Left ventricle myocardium inferior (tissue), 1 donor: ENCODE measurements at places on chromosomes 2 and 18. TPM values are rescaled to one million over a fixed set of nuclear protein-coding genes. Genes with fewer than 3 reads are reported as not detected.

Gene OR6B2
- not detected for total RNA-seq

Gene CCDC148
- total RNA-seq: 0.30 TPM

Gene MOB4
- total RNA-seq: 35.7 TPM

Gene AMER3
- total RNA-seq: not detected

Gene PAX3
- 0.30 TPM for total RNA-seq

Gene NRP2
- total RNA-seq: 7.6 TPM

Gene CD8A
- total RNA-seq: 0.63 TPM

Gene SERPINB13
- total RNA-seq: not detected

Gene CYRIA
- 4.1 TPM for total RNA-seq

Gene LYG2
- total RNA-seq: not detected

Gene PLGLB1
- total RNA-seq: 2.4 TPM

Gene GULP1
- total RNA-seq: 5.7 TPM

DNA sequence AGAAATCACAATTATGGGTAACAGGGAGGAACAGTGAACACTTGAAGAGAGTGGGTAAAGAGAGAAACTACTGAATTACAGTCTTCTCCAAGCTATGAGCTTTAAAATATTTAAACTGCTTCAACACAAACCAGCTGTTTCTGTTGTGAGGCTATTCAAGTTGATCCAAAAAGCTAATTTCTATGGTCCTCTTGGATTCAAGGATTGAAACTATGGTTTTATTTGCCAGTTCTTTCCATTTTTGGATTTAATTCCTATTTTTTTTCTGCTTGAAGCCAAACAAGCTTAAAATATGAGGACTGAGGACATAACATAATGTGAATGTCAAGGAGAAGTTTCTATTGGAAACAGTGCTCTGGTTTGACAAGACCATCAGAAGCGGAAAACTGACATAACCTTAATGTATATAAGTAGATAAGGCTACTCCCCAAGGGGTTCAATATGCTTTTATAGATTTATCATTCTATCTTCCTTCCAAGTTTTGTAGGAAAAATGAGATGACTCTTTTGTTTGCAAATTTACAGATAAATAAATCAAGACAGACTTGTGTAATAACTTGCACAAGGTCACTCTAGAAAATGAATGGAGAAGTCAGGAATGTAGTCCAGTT is 60.7 kb upstream of the AQP4 start:
- DNase-seq: no peak

- DNase-seq: no peak
These were observed 204.9 kb upstream of the ACVR2A start for GRCh38 chr2:147639891-147640290.

DNA sequence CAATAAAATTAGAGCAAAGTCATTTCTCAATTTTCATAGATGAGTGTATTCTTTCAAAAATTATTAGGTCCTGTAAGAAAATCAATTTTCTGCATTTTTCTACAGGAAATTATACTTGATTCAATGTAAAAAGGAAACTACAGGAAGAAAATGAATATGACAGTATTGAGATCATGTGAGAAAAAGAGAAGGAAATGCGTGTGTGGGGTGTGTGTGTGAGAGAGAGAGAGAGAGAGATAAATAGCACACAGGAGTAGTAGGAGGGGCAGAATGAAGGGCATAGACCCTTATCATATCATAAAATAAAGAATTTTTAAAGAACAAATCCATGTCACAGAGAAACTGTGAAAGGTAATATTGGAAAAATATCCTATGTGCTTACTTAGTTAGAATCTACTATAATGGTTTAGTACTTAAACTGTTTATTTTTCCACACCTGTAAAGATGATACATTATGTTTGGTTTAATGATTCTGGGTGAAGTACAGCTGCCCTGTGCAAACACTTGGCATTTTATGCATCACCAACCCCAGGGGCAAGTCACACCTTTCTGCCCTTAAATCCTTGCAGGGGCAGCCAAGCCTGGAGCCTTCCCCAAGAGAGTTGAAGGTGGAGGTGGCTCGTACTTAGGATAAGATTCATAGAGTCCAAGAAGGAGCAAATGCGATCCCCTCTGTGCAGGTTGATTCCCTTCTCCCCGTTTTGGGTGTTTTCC is 276.4 kb downstream of the TGIF1 start:
- no peak for DNase-seq

- DNase-seq: no peak
These were observed 15.2 kb downstream of the NABP1 start for GRCh38 chr2:191693166-191693565.

DNA sequence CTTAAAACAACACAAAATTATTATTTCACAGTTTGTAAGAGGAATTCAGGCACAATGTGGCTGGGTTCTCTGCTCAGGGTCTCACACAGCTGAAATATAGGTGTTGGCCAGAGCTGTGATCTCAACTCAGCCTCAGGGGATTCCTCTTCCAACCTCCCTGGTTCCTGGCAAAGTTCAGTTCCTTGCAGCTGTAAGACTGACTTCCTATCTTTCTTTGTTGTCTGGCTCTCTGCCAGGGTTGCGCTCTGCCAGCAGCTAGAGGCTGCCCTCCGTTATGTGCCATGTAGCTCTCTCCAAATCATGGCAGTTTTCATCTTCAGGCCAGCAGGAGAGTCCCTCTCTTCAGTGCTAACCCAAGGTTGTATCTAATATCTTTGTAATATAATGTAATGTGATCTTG is 272.5 kb upstream of the KCNJ3 start:
- DNase-seq: no peak

- no peak for DNase-seq
These were observed 165.5 kb downstream of the TGIF1 start for GRCh38 chr18:3615374-3615985.

DNA sequence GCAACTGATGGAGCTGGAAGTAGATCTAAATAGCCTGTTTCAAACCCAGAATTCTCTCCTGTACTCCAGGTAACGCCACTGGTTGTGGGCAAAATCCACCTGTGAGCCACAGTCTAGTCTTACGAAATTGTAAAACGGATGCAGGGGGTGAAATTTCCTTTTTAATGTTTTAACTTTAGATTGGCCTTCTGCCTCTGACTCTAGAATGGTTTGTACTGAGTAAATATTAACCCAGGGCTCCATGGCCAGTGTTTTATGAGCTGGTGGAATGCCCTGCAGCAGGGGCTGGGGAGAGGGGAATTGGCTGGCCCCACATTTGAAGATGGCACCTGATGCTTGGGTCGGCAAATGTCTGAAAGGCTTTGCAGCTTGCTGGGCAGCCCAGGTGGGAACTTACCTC is 156.6 kb downstream of the MYCN start:
- DNase-seq: no peak

DNA sequence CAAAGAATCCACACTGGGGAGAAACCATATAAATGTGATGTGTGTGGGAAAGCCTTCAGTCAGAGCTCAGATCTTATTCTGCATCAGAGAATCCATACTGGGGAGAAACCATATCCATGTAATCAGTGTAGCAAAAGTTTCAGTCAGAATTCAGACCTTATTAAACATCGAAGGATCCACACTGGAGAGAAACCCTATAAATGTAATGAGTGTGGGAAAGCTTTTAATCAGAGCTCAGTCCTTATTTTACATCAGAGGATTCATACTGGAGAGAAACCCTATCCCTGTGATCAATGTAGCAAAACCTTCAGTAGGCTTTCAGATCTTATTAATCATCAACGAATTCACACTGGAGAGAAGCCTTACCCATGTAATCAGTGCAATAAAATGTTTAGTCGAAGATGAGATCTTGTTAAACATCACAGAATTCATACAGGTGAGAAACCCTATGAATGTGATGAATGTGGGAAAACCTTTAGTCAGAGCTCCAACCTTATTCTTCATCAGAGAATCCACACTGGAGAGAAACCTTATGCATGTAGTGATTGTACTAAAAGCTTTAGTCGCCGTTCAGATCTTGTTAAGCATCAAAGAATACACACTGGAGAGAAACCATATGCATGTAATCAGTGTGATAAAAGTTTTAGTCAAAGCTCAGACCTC is 16.7 kb upstream of the ZSCAN30 start:
- DNase-seq: no peak

GRCh38 chr18:8277270-8277669 is 332.0 kb upstream of the RAB12 start:
- DNase-seq: no peak

DNA sequence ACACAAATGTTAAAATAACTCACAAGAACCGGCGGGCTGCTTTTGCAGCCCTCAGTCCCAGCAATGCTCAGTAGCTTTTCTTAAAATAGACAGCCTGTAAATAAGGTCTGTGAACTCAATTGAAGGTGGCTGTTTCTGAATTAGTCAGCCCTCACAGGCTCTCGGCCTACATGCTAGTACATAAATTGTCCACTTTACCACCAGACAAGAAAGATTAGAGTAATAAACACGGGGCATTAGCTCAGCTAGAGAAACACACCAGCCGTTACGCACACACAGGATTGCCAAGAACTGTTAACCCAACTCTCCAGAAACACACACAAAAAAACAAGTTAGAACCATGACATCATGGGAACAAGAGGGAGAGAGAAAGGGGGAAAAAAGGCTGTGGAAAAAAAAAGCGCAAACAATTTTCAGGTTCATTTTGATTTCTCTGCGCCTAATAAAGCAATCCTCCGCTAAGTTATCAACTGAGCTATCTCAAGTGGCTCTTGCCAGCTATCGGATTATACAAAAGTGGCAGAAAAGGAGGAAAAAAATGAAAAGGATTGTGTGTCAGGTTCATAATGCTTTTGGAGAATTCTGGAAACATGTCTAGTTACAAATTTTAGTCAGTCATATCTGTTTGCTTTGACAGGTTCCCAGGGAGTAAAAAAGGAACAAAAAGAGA is 89.1 kb downstream of the ZEB2 start:
- DNase-seq: no peak

GRCh38 chr2:79801082-79801481 is 288.2 kb downstream of the CTNNA2 start:
- no peak for DNase-seq

- no peak for DNase-seq
These were observed 714.6 kb downstream of the MBD2 start for GRCh38 chr18:53509886-53510285.

DNA sequence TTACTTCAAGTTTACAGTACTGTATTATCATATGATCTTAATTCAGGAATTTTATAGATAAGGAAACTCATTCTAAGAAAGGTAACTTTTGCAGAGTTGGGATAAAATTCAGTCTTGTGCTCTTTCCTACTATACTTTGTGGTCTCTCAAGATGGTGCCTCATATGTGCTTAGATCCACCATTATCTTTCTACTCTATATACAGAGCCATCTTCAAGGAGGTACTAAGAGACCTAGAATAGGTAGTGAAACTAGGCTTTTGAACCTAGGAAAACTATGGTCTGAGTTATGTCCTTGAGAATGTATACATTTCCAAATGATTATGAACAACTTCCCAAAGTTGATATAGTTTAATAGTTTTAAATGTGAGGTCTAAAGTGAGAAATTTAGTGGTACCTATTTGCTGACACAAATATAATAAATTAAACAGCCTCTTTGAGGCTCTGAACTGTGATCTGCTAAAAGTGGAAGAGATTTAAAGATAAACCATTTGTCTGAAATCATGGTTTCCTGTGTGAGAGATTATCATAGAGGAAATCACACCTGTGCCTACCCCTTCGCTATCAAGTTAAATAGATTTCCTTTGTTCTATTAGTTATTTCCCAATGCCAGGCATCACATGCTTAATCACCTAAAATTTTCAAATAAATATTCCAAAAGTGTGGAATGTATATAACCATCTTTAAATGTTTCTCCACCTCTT is 27.2 kb downstream of the ACAA2 start:
- no peak for DNase-seq

- DNase-seq: no peak
These were observed 572 bp upstream of the ZNF516 start for GRCh38 chr18:76495435-76496193.
